ENCODE measurements at places on chromosomes 2 and 18.
A peak's percentile ranks its signal among the peaks of the same experiment; 100 is the strongest.

GRCh38 chr2:75079575-75079974 is 119.7 kb downstream of the TACR1 start:
- DNase-seq: no peak

DNA sequence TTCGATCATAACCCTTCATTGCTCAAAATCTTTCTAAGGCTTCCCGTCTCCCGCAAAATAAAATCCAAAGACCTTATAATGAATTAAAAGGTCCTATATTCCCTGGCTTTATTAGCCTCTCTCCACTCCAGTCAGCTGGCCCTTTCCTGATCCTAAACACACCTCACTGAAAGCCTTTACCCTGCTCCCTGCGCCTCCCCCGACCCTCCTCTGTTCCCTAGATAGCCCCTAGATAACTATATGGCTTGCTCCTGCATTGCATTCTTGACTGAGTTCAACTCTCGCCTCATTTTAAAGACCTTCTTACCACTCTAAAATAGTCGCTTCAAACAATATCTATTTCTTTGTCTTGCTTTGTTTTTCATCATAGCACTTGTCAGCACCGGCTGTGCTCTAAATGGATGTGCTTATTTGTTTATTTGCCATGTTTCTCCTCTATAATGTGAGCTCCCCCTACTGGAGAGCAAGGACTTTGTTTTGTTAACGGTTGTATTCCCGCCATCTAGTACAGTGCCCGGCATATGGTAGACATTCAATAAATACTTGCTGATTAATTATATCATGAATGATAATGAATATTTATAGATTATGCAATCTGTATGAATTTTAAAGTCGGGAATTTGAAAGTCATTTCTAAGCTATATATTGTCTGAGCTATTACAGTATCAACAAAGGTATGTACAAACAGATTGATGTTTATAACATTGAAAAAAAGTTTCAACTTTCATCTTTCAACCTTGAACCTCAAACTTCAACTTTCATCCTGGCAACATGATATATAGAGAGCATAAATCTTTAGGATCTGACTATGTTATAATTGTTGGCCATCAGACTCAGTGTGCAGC is 32.4 kb upstream of the VIT start:
- no peak for DNase-seq

- no peak for DNase-seq
These were observed 48.9 kb upstream of the ATG16L1 start for GRCh38 chr2:233202531-233202944.

GRCh38 chr2:33577084-33577483 is 22.0 kb downstream of the FAM98A start:
- DNase-seq: no peak

DNA sequence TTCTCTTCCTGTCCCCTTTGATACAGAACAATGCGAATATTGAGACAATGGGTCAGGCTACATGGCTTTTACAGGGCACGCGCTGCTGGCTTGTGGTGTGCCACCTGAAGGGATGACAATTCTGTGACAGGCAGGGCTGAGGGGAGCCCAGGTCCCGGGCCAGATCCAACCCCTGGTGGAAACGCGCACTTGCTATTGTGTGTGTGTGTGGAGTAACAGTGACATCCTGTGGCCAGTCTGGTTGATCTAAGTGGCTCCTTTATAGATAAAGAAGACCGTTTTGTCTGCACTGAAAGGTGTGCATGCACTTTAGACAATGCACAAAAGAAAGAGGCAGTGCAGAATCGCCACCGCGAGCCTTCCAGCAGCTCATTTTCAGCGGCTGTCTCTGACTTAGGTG is 273.6 kb downstream of the HRH4 start:
- peak; percentile 48 for DNase-seq

DNA sequence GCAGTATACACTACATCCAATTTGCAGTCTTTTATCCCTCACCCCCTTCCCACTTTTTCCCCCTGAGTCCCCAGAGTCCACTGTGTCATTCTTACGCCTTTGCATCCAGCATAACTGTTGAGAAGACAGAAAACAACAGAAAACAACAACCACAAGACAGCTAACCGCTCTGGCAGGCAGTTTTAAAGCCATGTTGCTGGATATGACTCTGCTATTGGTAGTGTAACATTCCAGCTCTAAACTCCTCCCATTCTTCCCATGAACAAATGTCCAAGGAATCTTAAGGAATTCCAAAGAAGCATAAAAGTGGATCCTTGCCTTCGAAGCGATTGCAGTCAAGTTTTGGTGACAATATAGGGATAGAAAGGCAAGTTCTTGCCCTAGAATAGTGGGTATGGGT is 599.1 kb downstream of the NYAP2 start:
- DNase-seq: no peak

- DNase-seq: peak; percentile 31
These were observed 32.7 kb upstream of the CCDC68 start for GRCh38 chr18:54991981-54992380.

DNA sequence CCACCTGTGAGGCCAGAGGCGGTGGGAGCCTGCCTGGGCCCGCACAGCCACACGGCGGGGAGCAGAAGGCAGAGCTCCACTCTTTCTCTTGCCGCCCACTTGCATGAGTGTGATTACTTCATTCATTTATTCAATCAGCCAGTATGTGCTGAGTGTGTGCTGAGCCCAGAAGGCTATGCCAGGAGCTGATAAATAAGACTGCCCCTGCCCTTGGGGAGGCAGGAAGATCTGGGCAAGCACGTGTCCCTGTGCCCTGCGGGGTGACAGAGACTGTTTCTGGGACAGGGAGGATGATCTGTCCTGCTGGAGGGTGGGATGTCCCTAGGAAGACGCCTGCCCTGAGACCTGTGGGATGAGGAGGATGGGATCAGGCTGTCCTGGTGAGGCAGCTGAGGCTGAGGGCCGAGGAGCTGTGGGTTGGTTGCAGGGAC is 250.8 kb downstream of the DYSF start:
- DNase-seq: peak; percentile 17

GRCh38 chr18:35513181-35513936 is 15.6 kb upstream of the INO80C start:
- DNase-seq: peak; percentile 46
